ENCODE measurements at places on chromosomes 2 and 18.

DNA sequence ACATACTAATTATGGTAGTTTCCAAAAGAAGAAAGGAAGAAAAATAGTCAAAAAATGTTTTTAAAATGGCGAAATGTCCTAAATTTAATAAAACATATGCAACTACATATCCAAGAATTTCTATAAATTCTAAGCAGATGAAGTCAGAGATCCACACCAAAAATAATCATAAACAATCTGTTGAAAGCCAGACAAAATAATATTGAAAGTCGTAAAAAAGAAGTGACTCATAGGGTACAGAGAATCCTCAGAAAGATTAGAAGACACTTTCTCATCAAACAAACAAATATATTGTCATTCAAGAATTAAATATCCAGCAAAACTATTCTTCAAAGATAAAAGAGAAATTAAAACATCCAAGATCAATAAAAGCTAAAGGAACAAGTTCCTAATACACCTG is 281.4 kb upstream of the ZNF804A start:
- DNase-seq, result no peak

DNA sequence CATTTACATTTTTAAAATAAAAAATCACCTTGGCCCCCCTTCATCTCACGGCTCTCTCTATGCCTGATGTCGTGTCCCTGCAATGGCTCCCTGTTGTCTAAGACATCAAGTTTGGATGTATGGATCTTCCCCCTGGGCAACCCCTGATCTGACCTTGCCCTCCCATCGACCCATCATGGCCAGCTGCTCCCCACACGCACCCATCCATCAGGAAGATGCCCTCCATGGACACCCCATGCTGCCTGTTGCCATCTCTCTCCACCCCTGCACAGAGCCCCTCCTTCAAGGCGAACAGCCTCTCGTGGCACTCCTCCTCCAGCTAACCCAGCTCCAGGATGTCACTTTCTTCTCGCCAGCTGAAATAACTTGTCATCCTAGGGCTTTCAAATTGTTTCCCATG is 59.5 kb downstream of the DPYSL5 start:
- no peak for DNase-seq

GRCh38 chr2:105748566-105748965 is 3.9 kb downstream of the NCK2 start:
- no peak for DNase-seq

DNA sequence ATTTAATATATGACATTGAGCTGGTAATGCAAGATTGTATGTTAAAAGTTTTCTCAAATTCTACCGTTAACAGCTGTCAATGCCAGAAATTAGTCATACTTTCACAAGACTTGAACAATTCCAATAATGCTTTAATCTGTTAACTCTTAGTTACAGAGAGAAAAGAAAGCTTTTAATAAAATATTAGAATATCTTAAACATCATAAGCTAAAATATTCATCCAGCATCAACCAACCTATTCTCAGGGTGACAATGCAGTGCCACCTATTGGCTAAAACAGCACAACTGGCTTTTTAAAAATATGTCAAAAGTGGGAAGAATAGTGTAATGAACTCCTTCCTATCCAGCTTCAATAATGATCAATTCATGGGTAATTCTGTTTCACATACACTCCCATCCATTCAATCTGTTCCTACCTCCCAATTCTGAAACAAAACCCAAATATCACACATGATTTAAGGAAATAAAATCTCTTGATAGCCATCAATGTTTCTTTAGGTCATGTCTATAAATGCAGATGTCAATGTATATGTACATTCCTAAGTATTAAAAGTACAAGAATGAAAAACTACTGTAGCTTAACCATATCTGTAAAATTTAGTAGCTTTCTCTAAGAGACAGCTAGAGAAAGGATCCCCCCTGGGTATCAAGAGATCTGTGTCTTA is 79.8 kb upstream of the CCDC141 start:
- no peak for DNase-seq

GRCh38 chr2:102106133-102106556 is 36.4 kb upstream of the IL1R1 start:
- DNase-seq, result no peak

DNA sequence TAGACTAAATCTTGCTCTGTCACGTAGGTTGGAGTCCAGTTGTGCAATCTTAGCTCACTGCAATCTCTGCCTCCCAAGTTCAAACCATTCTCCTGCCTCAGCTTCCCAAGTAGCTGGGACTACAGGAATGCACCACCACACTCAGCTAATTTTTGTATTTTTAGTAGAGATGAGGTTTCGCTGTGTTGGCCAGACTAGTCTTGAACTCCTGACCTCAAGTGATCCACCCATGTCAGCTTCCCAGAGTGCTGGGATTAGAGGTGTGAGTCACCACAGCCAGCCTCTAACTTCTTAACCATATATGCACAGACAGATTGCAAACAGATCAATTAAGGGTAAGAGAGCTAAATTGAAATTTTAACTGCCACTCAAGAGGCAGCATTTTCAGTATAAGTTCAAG is 22.1 kb upstream of the CNGA3 start:
- no peak for DNase-seq

DNA sequence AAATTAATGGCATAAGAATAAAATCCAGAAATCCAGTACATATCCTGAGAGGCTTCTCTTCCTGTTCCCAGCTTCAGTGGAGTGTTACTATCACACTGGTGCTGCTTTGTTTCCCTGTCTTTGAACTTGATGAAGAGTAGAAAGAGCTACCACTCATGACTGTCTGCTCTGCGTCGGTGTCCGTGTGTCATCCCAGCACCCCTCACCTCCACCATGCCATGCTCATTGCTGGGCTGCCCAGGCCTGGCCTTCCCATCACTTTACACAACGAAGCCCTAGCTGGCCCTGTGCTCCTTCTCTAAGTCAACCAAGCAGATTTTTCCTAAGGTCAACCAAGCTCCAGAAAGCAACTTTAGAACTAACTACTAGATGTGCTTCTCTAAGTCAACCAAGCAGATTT is 215.4 kb downstream of the DOK6 start:
- no peak for DNase-seq

DNA sequence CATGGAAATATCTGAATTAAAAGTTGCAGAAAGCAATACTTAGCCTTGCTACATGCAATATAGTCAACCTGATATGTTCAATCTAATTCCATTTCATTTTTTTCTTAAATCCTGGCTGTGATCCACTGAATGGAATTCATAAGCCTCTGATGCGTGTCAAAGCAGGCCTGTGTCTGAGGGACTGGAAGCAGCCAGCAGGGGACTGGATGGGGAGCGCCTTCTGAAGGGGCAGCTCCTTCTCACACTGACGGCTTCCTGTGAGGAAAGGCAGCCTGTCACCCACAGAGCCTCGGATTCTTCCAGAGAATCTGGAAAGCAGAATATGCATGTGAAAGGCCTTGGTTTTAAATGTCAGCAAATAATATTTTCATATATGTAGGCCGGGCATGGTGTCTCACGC is 73.5 kb downstream of the KCNF1 start:
- DNase-seq, result no peak

- DNase-seq, result no peak
Measured at GRCh38 chr2:119723186-119723585, 36.5 kb upstream of the PTPN4 start.

DNA sequence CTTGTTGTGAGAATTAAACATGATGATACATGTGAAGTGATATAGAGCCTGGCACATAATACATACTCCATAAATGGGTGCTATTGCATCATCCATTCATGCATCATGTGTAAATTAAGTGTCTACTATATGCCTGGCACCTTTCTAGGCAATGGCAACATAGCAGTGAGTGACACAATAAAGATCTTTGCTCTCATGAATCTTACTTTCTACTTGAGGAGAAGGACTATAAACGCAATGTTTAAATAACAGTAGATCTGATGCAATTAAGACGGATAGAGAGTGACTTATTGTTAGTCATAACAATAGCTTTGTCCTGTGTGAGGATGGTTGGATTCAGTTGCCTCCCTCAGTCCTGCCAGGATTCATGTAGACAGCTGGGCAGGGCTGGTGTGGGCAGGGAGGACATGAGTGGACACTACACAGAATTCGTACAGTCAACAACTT is 88.4 kb upstream of the NPAS2 start:
- DNase-seq, result no peak
